ENCODE measurements at places on chromosomes 7 and 10.

GRCh38 chr10:119377451-119377957, 165.0 kb downstream of the RGS10 start:
- DNase-seq = no peak

DNA sequence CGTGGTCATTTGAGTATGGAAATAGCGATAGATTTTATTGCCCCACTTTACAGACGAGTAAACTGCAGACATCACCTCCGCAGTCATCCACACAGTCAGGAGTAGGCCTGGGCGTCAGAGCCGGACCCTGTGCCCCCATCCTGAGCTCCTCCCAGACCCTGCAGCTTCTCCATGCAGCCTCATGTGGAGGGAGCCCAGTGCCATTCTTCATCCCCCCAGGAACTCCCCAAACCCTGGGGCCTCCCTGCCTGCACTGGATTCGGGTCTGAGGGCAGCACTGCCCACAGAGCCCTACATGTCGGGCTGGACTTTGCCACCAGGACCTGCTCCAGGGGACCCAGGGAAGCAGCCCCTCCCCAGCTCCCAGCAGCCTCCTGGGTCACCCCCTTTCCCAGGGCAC, 100.8 kb downstream of the MKI67 start:
- no peak for DNase-seq

- no peak for DNase-seq
These were observed 201.6 kb downstream of the TAX1BP1 start for GRCh38 chr7:27941522-27941921.

GRCh38 chr7:145394126-145394525, 558.3 kb upstream of the TPK1 start:
- DNase-seq = no peak

DNA sequence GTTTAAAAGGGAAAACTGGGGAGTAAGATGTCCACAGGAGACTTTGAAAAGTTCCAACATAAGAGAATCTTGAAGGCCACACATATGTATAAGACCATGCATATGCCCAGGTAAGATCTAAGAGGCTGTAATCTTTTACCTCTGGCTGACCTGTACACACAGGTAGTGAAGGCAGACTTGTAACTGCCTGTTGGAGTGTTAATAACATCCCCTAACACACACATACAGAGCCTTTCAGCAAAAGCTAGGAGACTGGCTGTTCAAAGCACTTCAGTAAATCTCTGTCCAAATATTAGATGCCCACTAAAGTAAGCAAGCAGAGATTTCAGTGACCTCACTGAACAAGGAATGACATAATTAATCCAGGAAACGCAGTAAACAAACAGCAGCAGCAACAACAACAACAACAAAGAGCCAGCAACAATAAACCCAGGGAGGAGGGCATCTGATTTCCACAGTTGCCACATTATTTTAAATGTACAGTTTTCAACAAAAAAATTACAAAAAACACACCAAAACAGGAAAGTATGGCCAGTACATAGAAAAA, 15.0 kb downstream of the CYP51A1 start:
- no peak for DNase-seq

GRCh38 chr7:9028012-9028411, 594.6 kb downstream of the NXPH1 start:
- DNase-seq = no peak

- DNase-seq = no peak
These were observed 4.4 kb downstream of the MEOX2 start for GRCh38 chr7:15682111-15682510.

GRCh38 chr7:75624134-75624832, 114.5 kb downstream of the HIP1 start:
- DNase-seq = no peak

- no peak for DNase-seq
These were observed 1.6 kb upstream of the DNAJB6 start for GRCh38 chr7:157335236-157335635.

GRCh38 chr10:123275136-123275564, 120.9 kb downstream of the BUB3 start:
- DNase-seq = no peak

- no peak for DNase-seq
These were observed 8.6 kb downstream of the CAMK2G start for GRCh38 chr10:73865459-73866442.

Measured in stimulated activated CD4-positive, alpha-beta T cell treated with anti-CD3 and anti-CD28 coated beads, TNF-alpha, amount 100 ng/mL, for 4 hours (primary cell).